Smooth muscle cell of bladder (primary cell): ENCODE measurements at places on chromosomes 11 and 22. TPM values are rescaled to one million over a fixed set of nuclear protein-coding genes. Genes with fewer than 3 reads are reported as not detected.

Gene UBQLNL
- total RNA-seq = 0.14 and 0.18 TPM in 2 replicates

Gene LRRC4C
- 0.09 and 0.14 TPM in 2 replicates for total RNA-seq

Gene P4HA3
- 20.8 and 35.9 TPM in 2 replicates for total RNA-seq

Gene PHETA2
- 15.8 and 21.5 TPM in 2 replicates for total RNA-seq

Gene MS4A1
- total RNA-seq = not detected in 2 replicates

Gene OVOL1
- not detected in 2 replicates for total RNA-seq

Gene RAB36
- 2.4 and 2.7 TPM in 2 replicates for total RNA-seq

Gene OR5B21
- 0.14 TPM in 1 of 2 replicates, not detected in the other for total RNA-seq

Gene RPS6KB2
- 38.9 and 52.1 TPM in 2 replicates for total RNA-seq

Gene ANGPTL5
- under 0.01 TPM in 2 replicates for total RNA-seq

Gene SCN4B
- total RNA-seq = under 0.01 and 0.14 TPM in 2 replicates

Gene MIAT
- 0.85 and 0.92 TPM in 2 replicates for total RNA-seq

Gene SCGB1D2
- not detected in 2 replicates for total RNA-seq

Gene SLC25A18
- under 0.01 and 0.09 TPM in 2 replicates for total RNA-seq
